NCI-H2171 (cell line): ENCODE measurements at places on chromosomes 6 and 20.
A peak's percentile ranks its signal among the peaks of the same experiment; 100 is the strongest.

- no peak for DNase-seq
Observed at GRCh38 chr6:7203939-7204338, 96.2 kb downstream of the RREB1 start.

- DNase-seq, result peak; percentile 10
Observed at GRCh38 chr6:34459899-34460593, 5.8 kb upstream of the PACSIN1 start.

GRCh38 chr20:18048176-18048575 is 9.5 kb downstream of the OVOL2 start:
- no peak for DNase-seq

DNA sequence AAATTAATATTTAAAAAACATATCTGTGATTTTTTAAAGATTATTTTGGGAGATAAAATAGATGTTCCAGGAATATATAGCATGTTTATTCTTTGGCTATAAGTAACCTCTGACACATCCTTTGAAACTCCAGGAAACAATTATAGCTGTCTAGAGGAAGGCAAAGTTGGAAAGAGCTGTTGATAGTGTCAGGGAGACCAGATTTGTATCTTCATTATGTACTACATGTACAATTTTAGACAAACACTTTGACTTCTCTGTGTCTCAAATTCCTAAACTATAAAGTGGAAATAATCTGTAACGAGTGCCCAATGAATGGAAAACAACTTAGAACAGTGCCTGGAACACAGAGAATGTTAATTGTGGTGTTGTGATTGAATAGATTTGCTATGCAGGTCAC is 25.6 kb upstream of the ADGRG6 start:
- no peak for DNase-seq

- no peak for DNase-seq
Observed at GRCh38 chr6:157221817-157222175, 101.5 kb downstream of the TMEM242 start.

DNA sequence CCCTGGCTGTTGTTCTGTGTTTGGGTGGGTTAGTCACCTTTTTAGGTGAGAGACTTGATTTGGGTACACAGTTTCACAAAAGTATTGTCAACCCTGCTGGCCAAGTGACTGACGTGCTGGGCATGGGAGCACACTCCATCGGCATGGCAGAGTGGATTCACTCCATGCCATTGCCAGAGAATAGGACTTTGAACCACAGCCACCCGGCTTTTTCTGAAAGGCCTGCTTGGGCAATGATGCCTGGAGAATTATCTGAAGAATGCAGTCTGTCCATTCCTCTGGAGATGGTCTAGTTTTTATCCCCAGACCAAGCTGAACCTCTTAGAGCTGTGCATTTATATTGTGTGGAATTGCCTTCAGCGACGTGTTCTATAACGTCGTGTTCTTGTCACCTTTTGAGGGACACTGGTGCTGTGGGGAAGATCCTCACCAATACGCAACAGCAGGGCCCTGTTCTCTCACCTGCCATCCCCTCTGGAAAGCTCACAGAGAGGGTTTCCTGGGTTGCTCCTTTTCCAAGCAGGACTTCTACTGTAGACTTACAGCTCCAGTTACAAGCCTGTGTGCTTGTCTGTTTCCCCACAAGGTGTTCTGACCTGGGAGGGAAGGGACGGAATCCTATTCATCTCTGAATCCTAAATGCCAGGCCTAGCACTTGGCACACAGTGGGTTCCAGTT is 183.4 kb upstream of the AKAP12 start:
- DNase-seq, result no peak

- no peak for DNase-seq
Observed at GRCh38 chr6:25472306-25472705, 179.7 kb upstream of the SCGN start.

DNA sequence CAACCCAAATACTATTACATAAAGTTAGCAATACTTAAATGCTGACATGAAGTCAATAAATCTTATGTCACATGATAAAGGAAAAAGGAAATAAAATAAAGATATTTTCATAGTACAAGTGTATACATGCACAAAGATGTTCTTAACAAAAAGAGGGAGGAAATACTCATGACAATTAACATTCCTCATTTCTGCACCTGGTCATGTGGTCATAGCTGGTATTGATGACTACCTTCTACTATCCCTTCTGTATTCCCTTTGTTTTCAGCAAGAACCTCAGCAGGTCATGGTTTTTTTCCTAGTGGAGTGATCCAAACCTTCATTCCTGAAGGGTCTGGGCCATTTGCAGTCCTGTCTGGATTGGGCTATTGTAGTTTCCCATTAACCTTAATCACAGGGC is 43.5 kb upstream of the FYN start:
- DNase-seq, result no peak

- peak; percentile 82 for DNase-seq
Observed at GRCh38 chr6:158644231-158645063, at the start of gene DYNLT1. TSS of gene DYNLT1 (minus strand) at chr6:158644743. CDS start at chr6:158644708, 35 bp downstream.

- peak; percentile 15 for DNase-seq
Observed at GRCh38 chr6:28336284-28337120, 554 bp upstream of the ZSCAN31 start.

- no peak for DNase-seq
Observed at GRCh38 chr6:148414836-148415235, 72.2 kb downstream of the SASH1 start.

DNA sequence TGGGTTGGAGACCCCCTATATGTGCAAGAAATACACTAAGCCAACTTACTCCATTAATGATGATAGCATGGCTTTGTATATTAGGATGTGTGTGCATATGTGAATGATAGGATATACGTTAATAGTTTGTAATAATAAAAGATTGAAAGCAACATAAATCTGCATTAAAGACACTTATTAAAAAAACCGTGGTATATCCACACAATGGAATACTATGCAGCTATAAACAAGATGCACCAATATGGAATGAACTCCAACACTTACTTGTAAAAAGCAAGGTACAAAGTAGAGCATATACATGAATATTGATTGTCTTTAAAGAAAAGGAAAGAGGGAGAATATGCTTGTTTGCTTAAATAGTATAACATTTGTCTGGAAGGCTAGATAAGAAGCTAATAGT is 68.0 kb downstream of the UST start:
- no peak for DNase-seq

DNA sequence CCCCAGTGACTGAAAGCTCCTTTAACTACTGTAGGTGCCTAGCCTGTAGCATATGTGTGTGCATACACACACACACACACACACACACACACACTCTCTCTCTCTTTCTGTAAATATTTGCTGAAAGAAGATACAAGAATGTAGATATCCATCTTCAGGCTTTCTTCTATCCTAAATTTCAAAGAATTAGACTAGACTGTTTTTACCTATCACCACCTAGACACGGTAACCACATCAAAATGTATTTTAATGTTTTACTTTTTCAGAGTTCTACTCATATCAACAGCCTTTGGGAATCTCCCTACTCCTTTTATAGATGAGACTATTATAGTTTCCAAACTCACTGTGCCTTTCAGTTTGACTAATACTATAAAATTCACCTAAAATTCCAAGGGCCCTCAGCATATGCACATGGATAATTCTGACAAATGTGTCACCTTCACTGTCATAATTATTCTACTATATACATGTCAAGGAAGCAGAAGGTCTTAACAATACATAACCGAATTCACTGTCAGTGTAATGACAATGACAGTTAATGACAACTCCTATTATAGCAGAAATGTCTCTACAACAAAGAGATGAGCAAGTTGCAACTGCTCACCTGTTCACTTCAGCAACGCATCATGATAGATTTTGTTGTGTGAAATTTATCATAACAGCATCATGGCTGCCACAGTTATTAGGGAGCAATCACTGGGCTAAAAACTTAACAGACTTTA is 236.5 kb downstream of the GMPR start:
- no peak for DNase-seq

DNA sequence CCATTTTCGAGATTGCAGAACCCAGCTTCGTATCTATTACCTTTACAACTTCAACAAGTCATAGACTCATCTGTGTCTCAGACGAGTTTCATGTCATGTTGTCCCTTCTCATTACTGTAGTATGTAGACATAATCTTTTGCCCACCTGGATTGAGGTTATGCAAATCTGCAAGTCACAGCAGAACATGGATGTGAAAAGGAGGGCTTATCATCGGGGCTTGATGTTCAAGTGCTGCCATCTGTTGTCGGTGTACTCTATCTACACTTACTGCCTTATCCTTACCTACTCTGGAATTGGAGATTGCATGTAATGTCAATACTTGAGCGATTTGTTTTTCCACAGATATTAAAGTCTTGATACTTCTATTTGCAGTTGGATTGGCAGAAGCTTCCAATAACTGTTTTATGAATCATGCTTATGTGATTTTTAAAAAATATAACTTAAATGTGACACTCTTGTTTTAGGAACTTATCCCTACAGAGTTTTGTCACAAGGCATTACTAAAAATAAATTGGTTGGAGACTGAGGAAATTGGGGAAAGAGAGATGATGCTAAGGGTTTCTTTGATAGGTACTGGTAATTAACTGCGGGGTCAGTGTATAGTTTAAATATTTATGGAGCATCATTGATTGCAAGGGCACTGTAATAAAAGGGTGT is 3.0 kb upstream of the GOPC start:
- peak; percentile 56 for DNase-seq

GRCh38 chr6:11766589-11767450 is 11.8 kb downstream of the ADTRP start:
- no peak for DNase-seq

DNA sequence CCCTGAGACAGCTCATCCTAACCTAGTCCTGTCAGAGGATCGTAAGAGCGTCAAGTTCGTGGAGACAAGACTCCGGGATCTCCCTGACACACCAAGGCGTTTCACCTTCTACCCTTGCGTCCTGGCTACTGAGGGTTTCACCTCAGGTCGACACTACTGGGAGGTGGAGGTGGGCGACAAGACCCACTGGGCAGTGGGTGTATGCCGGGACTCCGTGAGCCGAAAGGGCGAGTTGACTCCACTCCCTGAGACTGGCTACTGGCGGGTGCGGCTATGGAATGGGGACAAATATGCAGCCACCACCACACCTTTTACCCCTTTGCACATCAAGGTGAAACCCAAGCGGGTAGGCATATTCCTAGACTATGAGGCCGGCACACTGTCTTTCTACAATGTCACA is 3.2 kb upstream of the RPP21 start:
- DNase-seq, result no peak

GRCh38 chr6:81751388-81752083 is 945 bp downstream of the TENT5A start:
- no peak for DNase-seq

GRCh38 chr6:74598462-74599393 is 607.1 kb downstream of the COL12A1 start:
- DNase-seq, result no peak

DNA sequence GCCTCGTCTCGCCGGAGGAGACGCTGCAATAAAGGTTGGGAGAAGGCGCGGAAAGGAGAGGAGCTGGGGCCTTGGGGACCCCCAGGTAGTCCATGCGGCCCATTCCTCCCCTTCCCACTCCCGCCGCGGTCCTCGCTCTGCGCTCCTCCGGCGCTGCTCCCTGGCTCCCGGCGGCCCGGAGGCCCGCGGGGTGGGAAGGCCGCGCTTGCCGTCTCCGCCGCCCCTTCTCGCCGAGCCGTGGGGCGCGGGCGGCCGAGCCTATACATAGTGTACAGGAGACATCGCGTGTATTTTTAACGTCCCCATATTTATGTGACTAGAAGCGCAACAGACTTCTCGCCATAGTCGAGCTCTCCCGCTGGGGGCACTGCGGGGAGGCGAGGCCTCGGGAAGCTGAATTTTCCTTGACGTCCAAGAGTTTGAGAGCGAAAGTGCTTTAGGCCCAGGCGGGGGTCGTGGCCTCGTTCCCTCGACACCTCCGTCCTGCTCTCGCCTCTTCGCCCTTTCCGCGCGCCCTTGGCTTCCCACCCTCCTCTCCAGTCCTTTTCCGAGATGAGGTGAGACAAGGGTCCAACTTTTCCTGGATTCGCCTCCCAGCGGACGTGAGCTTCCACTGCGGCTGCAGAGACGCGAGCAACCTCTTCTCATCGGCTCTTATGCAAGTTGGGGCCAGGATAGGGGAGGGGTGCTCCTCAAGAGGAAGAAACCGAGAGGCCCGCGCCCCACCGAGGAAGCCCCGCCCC is 29.0 kb downstream of the SLC12A5 start:
- DNase-seq, result no peak

GRCh38 chr6:125930765-125931418 is 25.7 kb upstream of the HINT3 start:
- no peak for DNase-seq

- DNase-seq, result no peak
Observed at GRCh38 chr6:134373282-134373922, 55.5 kb upstream of the SGK1 start.

- no peak for DNase-seq
Observed at GRCh38 chr6:41726876-41727275, 8.5 kb downstream of the TFEB start.

- peak; percentile 67 for DNase-seq
Observed at GRCh38 chr6:39166189-39166911, 51.4 kb upstream of the SAYSD1 start.

- DNase-seq, result no peak
Observed at GRCh38 chr6:39197521-39197920, 31.8 kb downstream of the KCNK5 start.

DNA sequence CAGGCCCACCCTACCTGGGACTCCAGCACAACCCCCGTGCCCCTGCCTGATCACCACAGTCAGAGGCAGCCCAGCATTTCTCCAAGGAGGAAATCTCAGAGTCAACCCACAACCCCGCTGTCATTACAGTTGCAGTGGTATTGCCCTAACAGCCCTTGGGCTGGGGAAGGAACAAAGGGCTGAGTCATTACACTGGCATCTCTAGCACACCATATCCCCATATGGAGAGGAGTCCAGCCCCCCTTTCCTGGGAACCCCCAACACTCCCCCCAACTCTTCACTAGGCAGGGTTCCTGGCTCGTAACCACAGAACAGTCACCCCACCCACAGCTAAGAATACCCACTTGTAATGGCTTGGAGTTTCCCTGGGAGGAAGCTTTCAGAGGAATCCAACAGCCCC is 149.4 kb upstream of the OGFRL1 start:
- DNase-seq, result no peak

DNA sequence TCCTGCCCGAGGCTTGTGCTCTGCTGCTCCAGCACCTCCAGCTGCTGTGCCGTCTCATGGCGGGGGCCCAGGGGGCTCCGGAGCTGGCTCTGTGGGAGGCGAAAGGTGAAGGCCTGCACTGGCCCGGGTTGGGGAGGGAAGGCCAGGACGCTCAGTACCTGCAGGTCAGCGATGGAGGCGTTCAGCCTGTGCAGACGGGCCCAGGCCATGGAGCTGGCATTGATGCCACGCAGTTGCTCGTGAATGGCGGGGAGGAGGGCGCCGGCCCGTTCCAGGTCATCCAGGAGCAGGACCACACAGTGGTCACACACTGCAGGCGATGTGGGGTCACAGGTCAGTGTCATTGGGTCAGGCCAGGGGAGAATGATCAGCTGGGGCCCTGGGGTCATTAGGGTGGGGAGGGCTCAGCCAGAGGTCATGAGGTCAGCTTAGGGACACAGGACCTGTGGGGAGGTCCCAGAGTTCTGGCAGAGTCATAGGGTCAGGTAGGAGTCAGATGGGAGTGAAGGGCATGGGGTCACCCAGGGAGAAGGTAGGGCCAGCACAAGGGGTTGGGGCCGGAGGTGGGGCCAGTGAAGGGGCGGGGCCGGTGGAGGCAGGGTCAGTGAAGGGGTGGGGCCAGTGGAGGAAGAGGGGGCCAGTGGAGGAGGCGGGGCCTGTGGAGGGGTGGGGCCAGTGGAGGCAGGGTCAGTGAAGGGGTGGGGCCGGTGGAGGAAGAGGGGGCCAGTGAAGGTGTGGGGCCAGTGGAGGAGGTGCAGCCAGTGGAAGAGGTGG is 18.0 kb downstream of the ADRM1 start:
- no peak for DNase-seq
